NCI-H2081 treated with DMSO at 0.1 percent for 48 hours (cell line): ENCODE measurements at places on chromosomes 5 and 9.

GRCh38 chr9:6383551-6384225 lies 29.3 kb upstream of the UHRF2 start:
- no peak for DNase-seq

GRCh38 chr5:135831439-135831838 lies 3.0 kb upstream of the SLC25A48 start:
- DNase-seq, result no peak

- DNase-seq, result no peak
Measured at GRCh38 chr9:13324988-13325387, 45.5 kb upstream of the MPDZ start.

DNA sequence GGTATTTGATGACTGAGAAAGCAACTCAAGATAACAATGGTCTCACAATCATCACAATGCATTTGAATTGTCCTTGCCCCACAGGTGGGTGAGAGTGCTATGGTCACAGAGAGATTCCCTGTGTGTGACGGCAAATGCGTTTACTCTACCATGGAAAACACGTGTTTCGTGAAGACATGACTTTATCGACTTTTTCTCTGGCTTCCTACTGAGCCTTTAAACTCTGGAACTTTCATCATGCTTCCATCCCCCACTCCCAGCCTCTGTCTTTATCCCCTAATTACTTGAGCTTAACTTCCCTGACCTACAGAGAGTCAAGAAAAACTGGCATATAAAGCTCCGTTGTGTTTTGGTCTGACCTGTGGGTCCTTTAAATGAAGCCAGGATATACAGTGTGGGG lies 414.1 kb upstream of the CLINT1 start:
- no peak for DNase-seq

DNA sequence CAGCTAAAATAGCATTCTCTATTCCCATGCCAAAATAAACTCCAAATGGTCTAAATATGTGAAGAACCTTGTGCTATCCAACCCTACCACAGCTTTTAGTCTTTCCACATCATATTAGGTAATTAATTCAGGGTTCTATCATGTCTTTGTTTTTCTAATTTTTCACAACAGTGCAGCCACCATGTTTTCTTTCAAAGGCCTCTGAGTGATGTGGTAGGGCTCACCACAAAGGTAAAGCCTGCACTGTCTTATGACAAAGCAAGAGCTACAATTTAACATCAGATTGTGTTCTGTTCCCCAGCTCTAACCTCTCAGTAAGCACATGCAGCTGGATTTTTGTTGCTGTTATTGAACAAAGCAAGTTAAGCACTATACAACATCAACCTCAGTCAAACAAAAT lies 52.4 kb downstream of the MEF2C start:
- DNase-seq, result no peak

DNA sequence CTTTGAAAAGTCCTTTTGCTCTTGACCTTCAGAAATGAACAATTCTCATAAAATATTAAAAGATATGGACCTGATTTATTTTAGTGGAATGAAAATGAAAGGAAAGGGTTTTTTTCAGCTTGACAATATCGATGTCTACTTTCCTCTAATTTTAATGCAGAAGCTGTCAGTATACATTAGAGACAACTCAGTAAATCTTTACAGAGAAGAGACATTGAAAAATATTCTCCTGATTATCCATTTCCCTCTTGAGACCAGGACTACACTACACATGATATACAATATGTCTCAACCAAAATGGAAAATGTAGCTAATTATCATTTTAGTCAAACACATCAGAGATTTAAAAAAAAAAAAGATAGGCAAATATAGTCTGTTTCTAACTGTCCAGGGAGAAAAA lies 288.5 kb upstream of the NUDT12 start:
- no peak for DNase-seq

DNA sequence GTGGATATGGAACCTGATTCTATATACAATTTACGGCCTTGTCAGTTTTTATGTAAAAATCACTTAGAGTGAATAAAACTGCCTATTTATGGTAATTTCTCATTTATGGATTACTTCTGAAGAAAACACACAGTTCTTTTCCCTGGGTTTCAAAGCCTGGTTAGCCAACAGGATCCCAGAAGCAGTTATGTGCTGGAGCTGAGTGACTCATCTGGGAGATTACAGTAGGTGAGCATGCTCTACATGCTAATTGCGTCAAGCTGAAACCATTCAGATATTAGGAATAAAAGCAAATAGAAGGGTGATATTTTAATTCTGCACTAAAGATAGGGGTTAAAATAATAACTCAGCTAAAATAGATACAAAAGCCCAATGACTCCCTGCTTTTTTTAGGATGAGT lies 47.8 kb downstream of the PDE4D start:
- DNase-seq, result no peak

GRCh38 chr5:148805326-148806290 lies 20.8 kb upstream of the ADRB2 start:
- DNase-seq, result no peak

DNA sequence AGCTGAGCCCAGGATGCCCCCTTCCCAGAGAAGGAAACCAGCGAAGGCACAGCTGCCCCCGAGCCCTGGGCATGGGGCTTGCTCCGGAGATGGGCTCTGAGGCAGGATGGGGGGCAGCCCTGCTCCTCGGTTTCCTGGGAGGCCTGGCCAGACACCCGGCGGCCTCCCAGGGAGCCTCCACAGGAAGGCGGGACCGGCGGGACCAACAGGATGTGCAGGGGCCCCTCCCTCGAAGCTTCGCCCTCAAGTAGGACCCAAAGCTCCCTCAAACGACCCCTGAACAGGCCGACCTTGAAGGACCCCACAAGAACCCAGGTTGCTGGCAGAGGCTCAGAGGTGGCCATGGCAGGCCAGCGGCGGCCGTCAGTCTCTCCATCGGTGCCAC lies 11.7 kb downstream of the EXD3 start:
- DNase-seq, result no peak

- no peak for DNase-seq
Measured at GRCh38 chr9:17688834-17689233, 110.0 kb downstream of the SH3GL2 start.

DNA sequence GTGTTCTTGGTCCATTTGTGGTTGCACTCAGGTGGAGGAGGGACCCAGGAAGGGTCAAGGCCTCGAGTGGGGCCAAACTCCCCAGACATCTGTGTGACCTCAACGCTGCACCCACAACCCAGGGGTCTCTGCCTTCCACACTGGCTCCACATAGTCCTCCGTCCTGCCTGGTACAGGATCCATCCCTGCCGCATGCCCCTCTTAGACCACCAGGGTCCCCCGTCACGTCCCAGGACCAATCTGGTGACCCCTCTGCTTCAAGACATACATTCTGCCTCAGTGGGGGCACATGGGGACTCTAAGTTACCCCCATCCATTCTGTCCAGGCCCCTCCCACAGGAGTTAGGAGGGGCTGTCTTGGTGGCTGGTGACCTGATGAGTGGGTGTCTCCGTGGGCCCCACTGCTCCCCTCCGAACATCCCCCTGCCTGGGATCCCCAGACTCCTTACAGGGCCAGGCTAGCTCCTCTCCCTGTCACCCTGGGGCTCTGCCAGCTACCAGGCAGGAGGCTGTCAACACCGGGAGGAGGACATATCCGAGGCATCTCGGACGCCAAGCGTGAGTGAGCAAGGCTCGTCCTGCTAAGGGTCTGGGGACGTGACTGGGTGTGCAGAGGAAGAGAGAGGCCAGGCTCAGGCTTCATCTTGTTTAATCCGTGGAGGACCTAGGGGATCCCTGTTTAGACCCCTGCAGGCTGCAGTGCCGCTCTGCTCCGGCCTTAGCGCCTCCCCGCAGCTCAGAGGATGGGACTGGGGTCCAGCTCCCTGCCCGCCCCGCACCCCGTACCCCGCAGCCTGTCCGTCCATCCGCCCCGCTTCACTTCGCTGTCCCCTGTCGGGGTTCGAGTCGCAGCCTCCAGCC lies 32.3 kb downstream of the TSPAN17 start:
- no peak for DNase-seq

- peak; percentile 54 for DNase-seq
Measured at GRCh38 chr9:36401164-36401740, 1.2 kb upstream of the RNF38 start.

DNA sequence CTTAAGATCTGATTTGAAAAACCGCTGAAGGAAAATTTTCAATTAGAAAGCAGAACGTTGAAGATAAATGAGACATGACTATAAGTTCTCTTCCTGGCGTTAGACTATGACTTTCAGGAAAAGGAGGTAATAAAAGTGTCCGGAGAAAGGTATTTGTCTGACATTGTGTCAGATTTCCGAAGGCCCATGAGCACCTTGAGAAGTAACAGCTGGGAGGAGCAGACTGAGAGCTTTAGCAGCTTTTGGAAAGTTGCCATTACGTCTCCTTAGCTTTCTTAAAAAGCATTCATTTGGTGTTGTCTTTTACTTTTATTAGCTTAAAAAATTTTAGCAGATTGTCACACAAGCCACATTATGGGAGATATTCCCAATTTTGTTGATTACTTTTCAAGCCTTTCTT lies 363.5 kb downstream of the NDUFS4 start:
- no peak for DNase-seq

- no peak for DNase-seq
Measured at GRCh38 chr5:169804861-169805260, 167.8 kb downstream of the DOCK2 start.
